ENCODE measurements at places on chromosomes 11 and 22. TPM values are rescaled to one million over a fixed set of nuclear protein-coding genes. Genes with fewer than 3 reads are reported as not detected.
A peak's percentile ranks its signal among the peaks of the same experiment; 100 is the strongest.

- no peak for DNase-seq
Observed at GRCh38 chr11:17403980-17404759, 15.7 kb upstream of the KCNJ11 start.

The SHANK2 gene
- total RNA-seq, result not detected

DNA sequence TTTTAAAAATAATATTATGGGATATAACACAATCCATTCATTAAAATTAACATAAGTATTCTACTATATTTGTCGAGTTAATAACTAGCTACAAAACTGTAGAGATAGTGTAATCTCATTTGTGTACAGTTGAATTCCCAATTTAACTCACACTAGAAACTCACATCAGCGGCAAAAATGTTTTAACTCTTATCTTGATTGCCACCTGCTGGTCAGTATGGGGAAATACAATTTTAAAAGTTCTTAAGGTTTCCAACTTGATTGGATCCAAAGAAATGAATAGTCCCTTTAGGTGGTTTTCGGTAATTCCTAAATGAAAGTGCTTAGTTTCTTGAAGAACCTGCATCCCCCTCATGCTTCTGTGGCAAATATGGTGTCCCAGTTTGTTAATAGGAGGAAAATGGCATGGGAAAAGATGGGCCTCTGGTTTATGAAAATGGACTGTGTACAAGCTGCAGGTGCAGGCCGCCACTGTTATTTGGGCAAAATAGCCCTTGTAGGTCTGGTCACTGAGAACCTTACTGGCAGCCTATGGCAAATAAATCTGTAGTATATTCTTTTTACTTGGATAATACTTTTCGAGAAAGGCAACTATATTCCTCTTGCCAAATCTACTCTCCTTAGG lies 33.7 kb upstream of the SLC17A6 start:
- no peak for DNase-seq

DNA sequence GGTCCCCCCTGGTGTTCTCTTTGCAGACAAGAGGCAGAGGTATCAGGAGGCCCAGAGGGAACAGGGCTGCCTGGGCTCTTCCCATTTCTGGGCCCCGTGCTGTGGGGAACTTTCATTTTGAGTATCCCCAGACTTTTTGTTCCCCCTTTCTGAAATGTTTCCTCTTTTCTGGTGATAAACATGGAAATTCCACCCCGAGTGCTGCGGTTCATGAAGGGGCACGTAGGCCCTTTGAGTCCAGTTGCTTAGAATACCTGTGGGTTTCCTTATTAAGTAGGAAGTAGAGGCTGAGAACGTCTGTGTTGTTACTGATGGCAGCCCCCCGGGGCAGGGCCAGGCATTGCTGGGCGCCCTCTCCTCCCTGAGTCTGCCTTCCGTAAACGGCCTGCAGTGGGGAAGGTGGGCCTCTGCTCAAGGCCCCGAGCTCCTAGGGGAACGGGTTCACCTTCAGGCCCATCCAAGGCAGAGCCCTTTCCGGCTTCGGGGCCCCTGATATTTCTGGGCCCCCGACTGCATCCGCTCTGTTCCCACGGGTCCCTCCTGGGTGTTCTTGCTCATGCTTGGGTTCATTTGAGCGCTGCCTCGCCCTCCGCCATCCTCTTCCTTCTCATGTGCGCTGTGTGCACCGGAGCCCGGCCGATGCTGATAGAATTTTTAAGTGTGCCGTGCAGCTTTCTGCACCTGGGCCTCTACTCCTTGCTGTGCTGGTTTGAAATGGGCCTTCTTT lies 12.0 kb downstream of the TBC1D22A start:
- peak; percentile 53 for DNase-seq

GRCh38 chr11:32210556-32210955 lies 119.7 kb downstream of the RCN1 start:
- DNase-seq, result no peak

DNA sequence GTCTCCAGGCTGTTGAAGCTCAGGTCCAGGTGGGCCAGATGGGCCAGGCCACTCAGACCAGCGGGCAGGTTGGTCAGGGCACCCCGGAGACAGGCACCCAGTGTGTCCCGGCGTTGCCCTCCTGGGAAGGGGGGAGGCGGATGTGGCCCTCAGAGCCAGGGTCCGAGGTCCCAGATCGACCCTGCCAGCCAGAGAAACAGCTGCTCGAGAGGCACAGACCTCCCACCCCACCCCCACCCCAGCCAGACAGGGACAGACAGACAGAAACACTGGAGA lies 1.6 kb downstream of the PIDD1 start:
- DNase-seq, result no peak

DNA sequence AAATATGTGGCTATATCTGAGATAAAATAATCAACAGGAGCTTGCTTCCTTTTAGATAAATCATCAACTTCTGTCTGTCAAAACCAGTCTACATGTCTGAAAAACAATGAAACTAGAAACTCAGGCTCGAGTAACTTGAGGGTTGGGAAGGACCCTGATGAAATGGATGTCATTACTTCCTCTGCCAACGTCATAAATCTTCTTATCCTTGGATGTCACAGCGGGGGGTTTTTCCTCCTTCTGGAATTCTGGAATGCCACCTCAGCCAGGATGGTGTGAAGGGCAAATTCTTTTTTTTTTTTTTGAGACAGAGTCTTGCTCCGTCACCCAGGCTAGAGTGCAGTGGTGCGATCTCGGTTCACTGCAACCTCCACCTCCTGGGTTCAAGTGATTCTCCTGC lies 13.4 kb downstream of the LGR4 start:
- no peak for DNase-seq

DNA sequence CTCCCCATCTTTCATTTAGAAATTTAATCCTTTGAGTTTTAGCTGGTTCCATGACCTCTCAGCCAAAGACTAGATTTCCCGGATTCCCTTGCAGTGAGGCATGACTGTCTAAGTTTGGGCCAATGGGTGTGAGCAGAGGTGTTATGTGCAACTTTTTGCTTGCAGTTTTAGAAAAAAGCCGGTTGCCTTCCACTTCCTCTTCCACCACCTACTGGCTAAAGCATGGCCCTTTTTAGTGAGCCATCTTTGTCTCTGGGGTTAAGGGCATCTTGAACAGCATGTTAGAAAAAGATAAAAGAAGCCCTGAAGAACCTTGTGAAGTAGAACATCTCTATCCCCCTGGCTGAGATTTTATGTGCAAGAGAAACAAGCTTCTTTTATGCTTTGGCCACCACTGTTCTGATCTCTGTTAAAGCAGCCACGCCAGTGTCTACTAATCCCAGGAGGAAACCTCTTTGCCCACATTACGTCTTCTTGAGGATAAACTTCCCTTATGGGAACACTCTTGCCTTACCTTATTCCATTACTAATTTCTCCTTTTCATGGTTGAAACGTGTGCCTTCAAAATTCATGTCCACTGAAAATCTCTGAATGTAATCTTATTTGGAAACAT lies 279.9 kb downstream of the TENM4 start:
- no peak for DNase-seq

DNA sequence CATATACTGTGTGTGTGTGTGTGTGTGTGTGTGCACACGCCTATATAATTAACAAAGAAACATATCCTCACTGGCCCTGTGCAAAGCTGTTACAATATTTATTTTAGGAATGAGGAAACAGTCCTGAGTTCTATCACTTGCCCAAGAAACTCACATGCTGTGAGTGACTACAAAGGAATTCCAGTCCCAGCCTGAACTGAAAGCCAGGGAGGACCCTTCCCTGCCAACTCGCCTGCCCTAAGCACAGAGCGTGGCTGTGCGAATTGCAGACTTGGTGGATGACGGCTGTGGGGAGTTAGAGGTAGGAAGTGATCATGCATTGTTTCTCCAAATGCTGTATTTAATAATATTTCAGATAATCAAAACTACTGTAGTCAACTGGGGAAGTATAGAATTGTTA lies 26.4 kb upstream of the CD5 start:
- peak; percentile 32 for DNase-seq

GRCh38 chr22:33477120-33478111 lies 419.2 kb upstream of the SYN3 start:
- no peak for DNase-seq

The APOL2 gene
- total RNA-seq, result 76.4 TPM

DNA sequence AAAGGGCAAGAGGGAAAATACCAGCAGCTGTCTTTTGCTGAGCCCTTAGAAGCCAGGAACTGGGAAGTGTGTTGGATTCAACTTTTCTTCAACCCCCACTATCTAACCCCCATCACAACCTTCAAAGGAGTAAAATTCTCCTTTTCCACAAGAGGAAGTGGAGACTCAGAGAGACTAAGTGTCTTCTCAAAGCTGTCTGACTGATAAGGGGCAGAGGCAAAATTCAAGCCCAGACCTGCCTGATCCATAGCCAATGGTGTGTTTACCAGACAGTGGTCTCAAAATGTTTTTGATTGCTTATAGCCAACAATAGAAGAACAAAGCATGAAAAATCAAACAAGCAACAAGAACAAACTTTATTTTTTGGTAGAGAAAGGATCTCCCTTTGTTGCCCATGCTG lies 707.0 kb downstream of the NTM start:
- DNase-seq, result no peak

The EED gene
- total RNA-seq, result 170 TPM

DNA sequence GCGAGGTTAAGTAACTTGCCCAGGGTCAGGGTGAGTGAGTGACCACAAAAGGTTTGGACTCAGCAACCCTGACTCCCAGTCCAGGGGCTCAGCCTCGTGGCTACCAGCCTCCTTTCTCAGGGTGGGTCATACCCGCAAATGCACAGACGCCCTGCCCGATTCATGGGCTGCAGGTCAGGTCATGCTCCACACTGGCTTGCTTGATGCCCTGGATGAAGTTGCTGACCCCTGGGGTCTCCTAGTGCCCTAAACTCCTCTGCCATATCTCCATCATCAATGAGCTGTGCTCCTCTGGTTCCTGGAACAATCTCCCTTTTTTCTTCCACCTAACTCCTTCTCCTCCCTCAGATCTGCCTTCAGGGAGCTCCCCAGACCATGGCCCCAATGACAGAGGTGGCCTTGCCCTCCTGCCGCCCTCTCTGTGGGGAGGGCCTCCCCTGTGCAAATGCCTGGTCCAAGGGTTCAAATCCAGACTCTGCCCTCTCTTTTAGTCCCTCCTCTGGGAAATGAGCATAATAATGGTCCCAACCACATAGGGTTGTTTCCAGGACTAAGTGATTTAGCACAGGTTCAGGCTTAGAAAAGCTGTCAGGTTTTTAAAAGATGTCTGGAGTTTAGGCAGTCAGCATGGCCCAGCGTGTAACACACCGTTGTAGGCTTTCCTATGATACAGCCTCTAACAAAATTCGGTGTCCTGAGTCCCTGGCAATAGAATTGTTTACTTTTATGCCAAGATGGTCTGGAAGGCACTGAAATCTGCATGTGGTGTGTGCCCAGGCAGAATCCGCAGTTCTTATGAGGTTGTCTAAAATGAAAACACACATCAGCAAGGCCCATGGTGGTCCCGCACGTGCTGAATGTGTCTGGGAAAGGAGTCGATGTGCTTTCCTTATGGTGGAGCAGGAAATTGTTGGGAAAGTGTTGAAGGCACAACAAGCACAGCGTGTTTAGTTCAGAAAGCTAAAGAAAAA lies 63.6 kb downstream of the CD82 start:
- DNase-seq, result no peak

The CCDC116 gene
- 0.31 TPM for total RNA-seq

DNA sequence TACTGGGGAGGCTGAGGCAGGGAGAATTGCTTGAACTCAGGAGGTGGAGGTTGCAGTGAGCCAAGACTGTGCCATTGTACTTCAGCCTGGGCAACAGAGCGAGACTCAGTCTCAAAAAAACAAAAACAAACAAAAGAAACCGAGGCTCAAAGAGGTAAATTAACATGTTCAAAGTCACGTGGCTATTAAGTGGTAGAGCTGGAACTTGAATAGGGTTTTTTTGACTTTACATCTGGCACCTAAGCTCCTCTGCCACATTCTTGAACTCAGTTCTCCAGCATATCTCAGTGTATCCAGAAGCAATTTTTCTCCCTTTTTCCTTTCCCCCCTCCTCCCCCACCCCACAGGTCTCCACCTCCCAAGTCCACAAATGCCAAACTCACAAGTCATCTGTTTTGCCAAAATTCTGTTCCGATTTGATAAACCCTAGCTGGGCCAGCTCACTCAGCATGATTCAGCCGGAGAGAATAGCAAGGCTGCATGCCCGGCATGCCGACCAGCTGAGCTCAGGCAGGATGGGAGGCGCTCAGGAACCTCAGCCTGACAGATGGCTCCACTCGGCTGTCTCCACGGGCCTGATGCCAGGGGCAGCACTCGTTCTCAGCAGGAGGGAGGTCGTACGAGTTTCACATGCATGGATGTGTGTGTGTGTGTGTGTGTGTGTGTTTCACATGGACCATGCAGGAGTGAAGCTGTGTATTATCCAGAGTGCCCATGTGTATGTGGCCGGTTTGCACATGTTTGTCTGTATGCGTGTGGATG lies 63.2 kb upstream of the RRAS2 start:
- no peak for DNase-seq

GRCh38 chr22:17818180-17818579 lies 43.9 kb upstream of the BID start:
- no peak for DNase-seq

- DNase-seq, result peak; percentile 83
Observed at GRCh38 chr11:65315204-65315865, 669 bp downstream of the CDC42EP2 start.

- DNase-seq, result peak; percentile 28
Observed at GRCh38 chr11:83063073-83063754, 8.5 kb downstream of the RAB30 start.

DNA sequence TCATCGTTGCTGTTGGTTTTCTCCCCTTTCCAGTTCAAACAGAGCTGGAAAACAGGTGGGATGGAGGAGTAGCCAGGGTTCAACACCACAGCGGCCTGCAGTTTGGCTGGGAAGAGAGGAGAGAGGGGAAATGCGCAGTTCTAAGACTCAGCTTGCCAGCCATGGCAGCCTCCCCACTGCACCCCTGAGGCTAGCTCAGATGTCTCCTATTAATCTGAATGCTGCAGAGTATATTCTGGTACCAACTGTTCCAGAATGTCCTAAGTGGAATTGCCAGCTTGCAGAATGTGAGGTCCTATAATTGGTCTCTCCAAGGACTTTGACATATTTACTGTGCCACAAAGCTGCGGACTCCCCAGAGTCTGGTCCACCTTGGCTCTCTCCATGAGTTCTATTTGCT lies 32.0 kb downstream of the NEFH start:
- DNase-seq, result no peak

- peak; percentile 94 for DNase-seq
Observed at GRCh38 chr11:118930094-118930712, 4.5 kb upstream of the BCL9L start.

The MS4A3 gene
- not detected for total RNA-seq

DNA sequence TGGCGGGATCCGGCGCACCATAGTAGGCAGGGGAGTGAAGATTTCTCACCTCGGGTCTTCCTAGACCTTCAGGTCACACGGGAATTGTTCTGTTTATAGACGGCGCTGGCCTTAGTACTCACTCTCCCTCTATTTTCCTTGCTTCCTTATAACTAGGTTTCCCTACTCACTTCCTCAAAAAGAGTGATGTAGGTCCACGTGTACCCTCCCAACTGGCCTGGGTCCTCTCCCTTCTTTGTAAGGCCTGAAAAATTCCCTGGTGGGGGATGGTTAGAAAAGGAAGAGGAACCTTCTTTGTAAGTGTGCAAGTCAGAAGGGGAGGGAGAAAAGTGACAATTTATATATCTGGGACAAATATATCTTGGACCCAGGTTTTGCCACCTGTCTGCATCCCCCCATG lies 2.9 kb upstream of the TMEM9B start:
- DNase-seq, result no peak
